ENCODE measurements at places on chromosomes 7 and 10. TPM values are rescaled to one million over a fixed set of nuclear protein-coding genes. Genes with fewer than 3 reads are reported as not detected.

CCSER2 gene
- total RNA-seq, result 78.0 TPM

- DNase-seq, result no peak
Measured at GRCh38 chr7:8051998-8052397, 83.4 kb downstream of the GLCCI1 start.

DNA sequence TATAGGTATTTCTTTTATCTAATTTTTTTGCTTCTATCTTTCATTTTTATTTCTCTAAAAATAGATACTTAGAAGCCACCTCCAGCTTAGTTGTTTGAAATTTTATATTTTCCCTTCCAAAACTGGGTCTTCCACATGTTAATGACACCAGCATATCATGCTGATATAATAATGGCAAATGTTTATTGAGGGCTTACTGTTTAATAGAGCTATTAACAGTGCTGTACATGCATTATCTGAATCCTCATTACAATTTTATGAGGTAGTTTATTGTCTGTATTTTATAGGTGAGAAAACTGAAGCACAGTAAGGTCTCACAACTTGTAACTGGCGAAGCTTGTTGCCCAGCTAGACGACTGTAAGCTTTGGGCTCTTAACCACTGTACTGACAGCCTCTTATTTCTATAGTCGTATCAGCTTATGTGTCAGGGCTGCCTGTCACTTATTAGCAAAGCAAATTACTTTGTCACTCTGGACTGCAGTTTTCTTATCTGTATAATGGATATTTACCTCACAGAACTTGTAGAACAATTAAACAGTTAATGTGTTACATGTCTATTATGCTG, 51.2 kb downstream of the ANKIB1 start:
- DNase-seq, result no peak

- no peak for DNase-seq
Measured at GRCh38 chr7:43248961-43249822, 136.7 kb downstream of the HECW1 start.

GRCh38 chr10:101828766-101829551, 10.7 kb upstream of the OGA start:
- no peak for DNase-seq

GIMAP4 gene
- 180 TPM for total RNA-seq

DNA sequence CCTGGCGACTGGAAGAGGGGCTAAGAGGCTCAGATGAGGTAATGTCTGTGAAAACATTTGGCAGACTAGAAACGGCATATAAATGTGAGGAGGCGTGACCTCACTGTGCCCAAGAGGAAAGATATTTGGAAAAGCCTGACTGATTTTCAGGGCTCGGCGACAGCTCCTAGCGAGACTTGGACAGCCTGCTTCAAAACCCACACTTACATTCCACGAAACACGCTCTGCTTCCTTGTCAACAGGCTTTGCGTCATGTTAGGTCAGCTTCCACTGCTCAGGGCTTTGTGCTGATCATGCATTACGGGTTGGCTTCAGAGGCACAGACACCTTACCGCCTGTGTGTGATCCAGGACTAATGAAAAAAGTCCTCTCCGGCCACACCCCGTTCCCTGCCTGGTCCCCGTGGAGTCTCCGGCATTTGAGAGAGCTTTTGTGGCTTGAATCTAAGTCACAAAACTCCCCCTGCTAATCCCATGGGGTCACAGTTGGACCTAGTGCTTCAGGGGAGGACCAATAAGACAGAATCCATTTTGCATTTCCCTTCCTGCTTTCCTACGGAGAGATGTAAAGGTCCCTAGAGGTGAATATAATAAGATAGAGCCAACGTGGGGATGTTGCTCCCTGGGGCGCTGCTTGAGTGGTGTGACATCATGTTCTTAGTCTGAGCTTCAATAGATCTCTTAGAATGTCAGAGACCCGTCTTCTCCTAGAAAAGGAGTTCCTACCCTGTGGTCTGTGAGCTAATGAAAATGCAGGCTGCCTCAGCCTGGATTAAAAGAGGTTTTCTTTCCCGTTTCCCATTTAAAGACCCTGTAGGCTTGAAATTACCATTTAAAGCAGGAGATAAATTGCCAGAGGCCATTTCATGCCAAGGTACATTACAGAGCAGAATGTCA, 25.5 kb downstream of the FGFBP3 start:
- no peak for DNase-seq

- DNase-seq, result no peak
Measured at GRCh38 chr10:132675031-132675740, 110.8 kb downstream of the NKX6-2 start.

DNA sequence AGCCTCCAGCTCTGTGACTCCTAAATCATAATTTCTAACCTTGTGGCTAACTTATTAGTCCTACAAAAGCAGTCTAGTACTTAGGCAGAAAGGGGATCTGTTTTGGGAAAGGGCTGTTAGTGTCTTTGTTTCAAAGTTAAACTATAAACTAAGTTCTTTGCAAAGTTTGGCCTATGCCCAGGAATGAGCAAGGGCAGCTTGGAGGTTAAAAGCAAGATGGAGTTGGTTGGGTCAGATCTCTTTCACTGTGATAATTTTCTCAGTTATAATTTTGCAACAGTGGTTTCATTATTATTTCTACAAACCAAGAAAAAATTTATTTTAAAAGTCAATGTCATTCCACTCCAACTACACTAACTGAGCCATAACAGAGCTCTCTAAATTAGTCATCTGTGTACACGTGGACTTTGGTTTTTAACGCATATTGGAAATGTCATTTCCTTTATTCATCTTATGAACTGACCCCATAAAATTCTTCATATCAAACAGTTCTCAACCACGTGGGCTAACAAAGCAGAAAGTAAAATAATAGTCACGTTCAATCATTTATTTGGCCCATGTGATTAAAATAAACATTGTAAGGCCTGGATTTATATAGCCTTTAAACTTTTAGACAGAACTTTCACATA, 143.2 kb upstream of the C7orf33 start:
- no peak for DNase-seq

- DNase-seq, result no peak
Measured at GRCh38 chr7:134367956-134368749, 51.4 kb upstream of the SLC35B4 start.

- peak; percentile 54 for DNase-seq
Measured at GRCh38 chr10:104337521-104337984, 712 bp downstream of the ITPRIP start.

FLNC gene
- 0.05 TPM for total RNA-seq
